A172 (cell line): ENCODE measurements at places on chromosomes 12 and 14.

DNA sequence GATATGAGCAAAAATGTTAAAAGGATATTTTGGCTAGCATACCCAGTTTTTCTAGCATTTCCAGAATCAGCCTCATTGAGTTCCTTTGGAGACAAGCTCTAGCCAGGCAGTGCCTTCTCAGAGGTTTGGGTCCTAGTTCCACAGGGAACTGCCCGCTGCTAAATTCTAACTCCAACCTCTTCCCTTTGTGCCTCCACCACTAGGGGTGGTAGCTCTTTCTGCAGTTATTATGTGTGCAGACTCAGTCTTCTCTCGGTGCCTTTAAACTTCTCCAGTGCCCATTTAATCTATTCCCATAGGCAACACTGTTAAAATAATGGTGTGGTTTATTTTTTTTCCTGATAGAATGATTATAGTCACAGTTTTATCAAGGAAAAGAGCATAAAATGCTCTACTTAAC lies 21.5 kb upstream of the SLC25A3 start:
- DNase-seq, result no peak

DNA sequence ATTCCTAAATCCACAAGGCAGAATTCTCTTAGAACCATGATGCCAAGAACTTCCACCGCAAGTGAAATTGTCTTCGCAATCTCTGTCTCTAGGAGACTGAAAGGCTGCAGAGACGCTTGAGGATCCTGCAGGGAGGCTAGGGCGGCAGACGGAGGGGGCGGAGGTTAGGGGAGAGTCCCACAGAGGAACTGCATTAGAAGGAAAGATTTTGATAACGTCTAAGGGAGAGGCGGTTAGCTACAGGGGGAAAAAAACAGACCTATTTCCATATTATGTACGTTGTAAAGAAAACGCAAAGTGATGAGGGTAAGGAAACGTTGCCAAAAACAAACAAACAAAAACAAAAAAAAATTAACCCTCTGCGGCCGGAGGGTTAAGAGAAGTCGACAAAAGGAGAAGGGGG lies 595 bp downstream of the KLHL28 start:
- peak; percentile 13 for DNase-seq

- DNase-seq, result peak; percentile 70
These were observed 127.3 kb downstream of the RFLNA start for GRCh38 chr12:124422142-124422569.

DNA sequence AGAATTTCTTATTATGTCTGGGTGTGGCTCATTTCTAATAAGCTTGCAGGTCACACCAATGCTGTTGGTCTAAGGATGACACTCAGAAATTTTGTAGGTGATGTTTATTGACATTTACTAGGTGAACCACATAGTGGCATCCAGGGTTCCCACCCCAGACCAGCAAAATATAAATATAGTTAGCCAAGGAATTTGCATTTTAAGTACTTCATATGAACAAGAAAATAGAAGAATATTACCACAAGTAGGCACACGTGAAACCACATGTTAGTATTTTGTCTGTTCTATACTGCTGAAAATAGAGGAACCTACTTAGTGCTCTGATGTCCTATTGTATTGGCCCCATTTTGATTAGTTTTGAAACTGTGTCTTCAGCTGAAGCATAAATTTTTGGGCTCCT lies 71.1 kb downstream of the USP15 start:
- no peak for DNase-seq

DNA sequence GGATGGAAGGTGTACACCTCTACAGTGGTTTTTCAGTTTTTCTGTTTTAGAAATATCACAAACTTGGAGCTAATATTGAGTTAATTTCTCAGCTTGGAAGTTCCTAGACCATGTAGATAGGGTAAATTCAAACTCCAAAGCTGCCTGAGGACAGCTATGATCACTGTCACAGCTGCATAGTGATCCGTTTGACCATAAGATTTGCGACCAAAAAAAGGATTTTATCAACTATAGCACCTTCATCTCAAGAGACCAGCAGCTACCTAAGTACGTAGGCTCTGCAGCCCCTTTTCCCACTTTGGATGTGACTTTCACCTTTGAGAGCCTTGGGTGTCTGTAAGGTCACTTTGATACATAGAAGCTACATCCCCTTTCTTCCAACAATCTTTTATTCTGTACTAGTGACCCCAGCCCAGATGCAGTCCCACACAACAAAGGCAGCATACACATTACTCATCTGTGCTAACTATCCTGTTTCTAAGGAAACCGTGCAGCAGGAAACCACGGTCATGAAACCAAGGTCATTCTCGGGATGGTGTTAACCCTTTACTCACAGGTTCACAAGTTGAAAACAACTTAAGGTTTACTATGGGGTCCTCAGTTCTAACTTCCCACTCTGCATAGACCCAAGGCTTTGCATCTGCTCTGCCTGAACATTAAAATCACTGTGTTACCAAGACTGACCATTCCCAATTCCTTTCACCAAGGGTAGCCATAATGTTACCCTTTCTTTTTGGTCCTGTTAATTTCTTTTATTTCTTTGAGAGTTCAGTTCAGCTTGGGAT lies 75.4 kb downstream of the IFT81 start:
- DNase-seq, result peak; percentile 43

- DNase-seq, result no peak
These were observed 1.8 kb downstream of the DCN start for GRCh38 chr12:91180582-91181395.

DNA sequence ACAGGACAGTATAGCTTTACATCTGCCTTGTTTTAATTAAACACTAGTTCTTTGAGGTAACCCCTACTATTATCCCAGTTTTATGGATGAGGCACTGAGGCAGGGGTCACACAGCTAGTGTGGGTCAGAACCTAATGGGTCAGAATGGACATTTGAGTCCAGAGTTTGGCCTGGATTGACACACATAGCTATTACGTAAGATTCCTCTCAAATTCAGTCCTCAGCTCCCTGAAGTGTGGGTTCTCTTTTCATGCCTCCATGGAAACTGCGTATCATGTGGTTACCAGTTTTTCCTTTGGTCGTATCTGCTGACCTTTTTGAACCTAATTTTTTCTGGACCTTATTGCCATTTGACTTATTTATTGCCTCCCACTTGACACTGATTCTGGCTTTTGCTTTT lies 40.4 kb downstream of the PSEN1 start:
- DNase-seq, result no peak
